Right lobe of liver (tissue), 6 donors: ENCODE measurements at places on chromosomes 12 and 14. TPM values are rescaled to one million over a fixed set of nuclear protein-coding genes. Genes with fewer than 3 reads are reported as not detected.

The ADGRD1 gene
- 4.7 TPM for total RNA-seq

The KRT83 gene
- total RNA-seq = not detected

- no peak overlapping the region for H3K4me3 ChIP-seq
- no peak for DNase-seq
- H3K27me3 ChIP-seq = no peaks in the 10 kb centered on the region
- no peaks in the 10 kb centered on the region for H3K36me3 ChIP-seq
- H3K27ac ChIP-seq = no peak overlapping the region
- peaks cover 28% of the 10 kb centered on the region for H3K4me1 ChIP-seq
These were observed 35.2 kb upstream of the DCD start for GRCh38 chr12:54683398-54683797.

- DNase-seq = no peak
- no peaks in the 10 kb centered on the region for H3K27me3 ChIP-seq
- H3K27ac ChIP-seq = no peak overlapping the region
- H3K4me1 ChIP-seq = no peaks in the 10 kb centered on the region
- H3K36me3 ChIP-seq = no peaks in the 10 kb centered on the region
- no peak overlapping the region for H3K4me3 ChIP-seq
These were observed 1013.6 kb downstream of the FLRT2 start for GRCh38 chr14:86543521-86543920.

DNA sequence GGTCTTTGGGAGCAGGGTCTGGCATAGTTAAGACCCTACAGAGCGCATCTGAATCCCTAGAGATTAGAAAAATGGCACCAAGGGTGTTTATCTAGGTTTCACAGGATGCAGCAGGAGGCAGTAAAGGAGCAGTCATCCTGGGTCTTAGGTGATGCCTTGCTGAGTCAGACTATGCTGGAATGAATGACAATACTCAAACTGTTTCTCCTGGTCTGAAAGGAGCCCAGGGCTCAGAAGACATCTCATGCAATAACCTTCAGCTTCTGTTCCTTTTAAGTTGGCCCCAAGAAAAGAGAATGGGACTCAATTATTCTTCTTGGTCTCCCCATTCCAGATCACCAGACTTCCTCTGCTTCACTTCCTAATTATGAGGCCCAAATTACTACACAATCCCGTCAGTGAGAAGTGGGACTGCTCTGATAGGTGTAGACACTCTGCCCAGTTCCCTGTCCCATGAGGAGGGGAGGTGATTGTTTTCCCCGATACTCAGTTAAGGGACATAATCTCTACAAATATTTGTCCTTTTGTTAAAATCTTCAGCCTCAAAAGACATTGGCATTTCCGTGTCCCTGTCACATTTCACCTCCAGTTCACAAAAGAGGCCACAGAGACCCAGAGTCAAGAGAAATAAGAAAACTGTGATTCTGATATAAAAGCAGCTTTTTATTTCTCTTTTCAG, 14.8 kb upstream of the APOF start:
- no peaks in the 10 kb centered on the region for H3K4me1 ChIP-seq
- no peak for DNase-seq
- no peak overlapping the region for H3K27ac ChIP-seq

The PRB2 gene
- not detected for total RNA-seq

- no peaks in the 10 kb centered on the region for H3K36me3 ChIP-seq
- no peaks in the 10 kb centered on the region for H3K4me1 ChIP-seq
- no peaks in the 10 kb centered on the region for H3K27me3 ChIP-seq
- H3K27ac ChIP-seq = no peak overlapping the region
These were observed 99.6 kb downstream of the DYRK2 start for GRCh38 chr12:67747869-67748742.

The TMEM119 gene
- total RNA-seq = 0.12 TPM

DNA sequence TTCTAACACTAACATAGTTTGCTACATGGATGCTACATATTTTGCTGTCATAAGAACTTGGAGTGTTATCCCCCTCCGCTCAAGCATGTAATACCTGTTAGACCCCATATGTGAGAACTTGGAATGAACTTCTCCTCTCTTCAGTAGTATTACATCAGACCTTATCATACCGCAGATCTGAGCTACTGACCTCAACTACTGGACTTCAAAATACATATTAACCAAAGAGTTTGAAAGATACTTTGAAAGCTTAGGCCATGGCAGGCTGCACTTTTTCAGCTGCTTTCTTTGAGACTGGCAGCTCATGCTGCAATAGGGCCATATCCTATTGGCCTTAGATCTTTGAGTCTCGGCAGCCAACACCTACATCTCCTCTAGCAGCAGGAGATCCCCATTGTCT, 74.8 kb downstream of the EEA1 start:
- H3K27me3 ChIP-seq = no peaks in the 10 kb centered on the region
- no peak overlapping the region for H3K4me3 ChIP-seq
- DNase-seq = no peak
- H3K36me3 ChIP-seq = no peaks in the 10 kb centered on the region
- no peaks in the 10 kb centered on the region for H3K4me1 ChIP-seq

The LUM gene
- total RNA-seq = 7.9 TPM

DNA sequence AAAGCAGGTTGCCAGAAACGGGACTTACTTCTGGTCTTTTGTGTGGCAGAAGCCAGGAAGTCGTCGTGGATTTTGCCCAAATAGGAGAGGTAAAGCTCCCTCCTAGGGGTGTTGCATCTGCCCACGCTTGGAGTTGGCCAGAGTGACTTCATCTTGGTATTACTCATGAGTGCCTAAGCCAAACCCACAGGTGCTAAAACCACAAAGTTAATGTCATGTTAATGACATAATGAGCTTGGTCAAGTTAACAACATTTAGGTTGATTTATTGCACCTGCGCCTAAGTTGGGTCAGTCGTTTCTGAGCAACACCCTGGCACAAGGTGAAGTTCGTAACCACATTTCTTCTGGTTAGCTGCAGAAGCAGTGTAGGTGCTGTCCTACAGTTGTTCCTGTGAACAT, 225.2 kb downstream of the FUT8 start:
- H3K36me3 ChIP-seq = no peaks in the 10 kb centered on the region
- no peak for DNase-seq
- H3K27ac ChIP-seq = no peak overlapping the region
- H3K27me3 ChIP-seq = no peaks in the 10 kb centered on the region

- H3K4me3 ChIP-seq = no peak overlapping the region
- no peaks in the 10 kb centered on the region for H3K36me3 ChIP-seq
- H3K27me3 ChIP-seq = no peaks in the 10 kb centered on the region
- no peak overlapping the region for H3K27ac ChIP-seq
- DNase-seq = no peak
- H3K4me1 ChIP-seq = no peaks in the 10 kb centered on the region
These were observed 209.2 kb downstream of the C12orf75 start for GRCh38 chr12:105539735-105540134.

DNA sequence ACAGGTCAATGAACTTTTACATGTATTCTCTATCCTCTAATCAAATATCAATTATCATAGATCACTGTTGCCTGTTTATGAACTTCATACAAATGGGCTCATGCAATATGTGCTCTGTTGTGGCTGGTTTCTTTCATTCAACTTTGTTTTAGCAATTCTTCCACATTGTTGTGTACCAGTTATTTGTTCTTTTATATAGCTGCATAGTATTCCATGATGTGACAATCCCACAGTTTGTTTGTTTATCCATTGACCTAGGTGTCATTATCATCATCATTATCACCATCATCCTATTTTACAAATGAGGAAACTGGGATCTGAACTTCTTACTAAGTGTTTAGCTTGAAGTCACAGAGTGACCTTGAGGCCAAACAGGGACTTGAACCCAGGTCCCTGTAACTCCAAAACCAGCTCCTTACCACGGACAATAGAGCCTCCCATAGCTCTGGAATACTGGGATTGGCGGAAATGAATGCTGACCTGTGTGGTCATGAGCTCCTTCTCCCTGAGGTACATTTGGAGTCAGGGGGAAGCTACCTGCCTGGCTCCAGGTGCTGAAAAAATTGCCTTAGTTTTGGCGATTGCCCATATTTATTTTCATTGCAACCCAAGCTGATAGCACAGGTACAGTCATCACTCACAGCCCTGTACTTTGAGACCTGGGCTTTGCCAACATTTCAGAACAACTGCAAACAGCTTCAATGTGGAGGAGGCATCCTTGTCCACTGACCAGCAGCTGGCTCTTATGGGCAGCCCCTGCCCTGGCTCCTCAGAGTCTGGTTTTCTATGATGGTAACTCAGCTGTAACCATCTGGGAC, 9.2 kb downstream of the ZFP36L1 start:
- H3K36me3 ChIP-seq = peaks cover 16% of the 10 kb centered on the region
- H3K27ac ChIP-seq = peak overlapping the region; percentile 96
- peaks cover 25% of the 10 kb centered on the region for H3K4me1 ChIP-seq
- H3K4me3 ChIP-seq = no peak overlapping the region
- no peaks in the 10 kb centered on the region for H3K27me3 ChIP-seq
- peak; percentile 84 for DNase-seq

DNA sequence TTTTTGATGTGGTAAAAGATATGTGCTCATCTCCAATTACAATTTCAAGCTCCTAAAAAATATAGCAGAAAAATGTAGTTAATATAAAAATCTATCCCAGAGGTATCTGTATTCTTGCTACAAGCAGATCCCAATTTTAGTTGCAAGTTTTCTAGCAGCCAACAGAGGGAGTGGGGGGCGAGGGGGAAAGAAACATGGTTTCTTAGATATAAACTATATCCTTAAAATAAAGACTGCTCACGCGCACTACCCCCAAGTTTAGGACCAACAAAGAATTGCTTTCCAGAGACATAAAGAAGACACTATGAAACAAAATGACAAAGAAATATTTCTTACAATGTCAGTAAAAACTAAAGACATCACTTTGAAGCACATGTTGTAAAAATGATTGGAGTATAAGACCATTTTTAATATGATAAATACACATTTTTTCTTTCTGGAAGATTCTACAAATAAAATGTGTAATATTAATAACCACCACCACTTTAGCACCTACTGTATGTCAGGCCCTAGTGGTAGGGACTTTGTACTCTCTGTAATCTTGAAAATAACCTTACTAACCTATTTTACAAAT, 5.4 kb downstream of the MAGOHB start:
- H3K36me3 ChIP-seq = peaks cover 27% of the 10 kb centered on the region
- H3K27ac ChIP-seq = no peak overlapping the region
- H3K4me3 ChIP-seq = no peak overlapping the region
- DNase-seq = no peak

- no peaks in the 10 kb centered on the region for H3K27me3 ChIP-seq
- no peak overlapping the region for H3K4me3 ChIP-seq
- H3K4me1 ChIP-seq = no peaks in the 10 kb centered on the region
- no peaks in the 10 kb centered on the region for H3K36me3 ChIP-seq
- no peak overlapping the region for H3K27ac ChIP-seq
These were observed 173.4 kb downstream of the BMP4 start for GRCh38 chr14:53783256-53783655.

DNA sequence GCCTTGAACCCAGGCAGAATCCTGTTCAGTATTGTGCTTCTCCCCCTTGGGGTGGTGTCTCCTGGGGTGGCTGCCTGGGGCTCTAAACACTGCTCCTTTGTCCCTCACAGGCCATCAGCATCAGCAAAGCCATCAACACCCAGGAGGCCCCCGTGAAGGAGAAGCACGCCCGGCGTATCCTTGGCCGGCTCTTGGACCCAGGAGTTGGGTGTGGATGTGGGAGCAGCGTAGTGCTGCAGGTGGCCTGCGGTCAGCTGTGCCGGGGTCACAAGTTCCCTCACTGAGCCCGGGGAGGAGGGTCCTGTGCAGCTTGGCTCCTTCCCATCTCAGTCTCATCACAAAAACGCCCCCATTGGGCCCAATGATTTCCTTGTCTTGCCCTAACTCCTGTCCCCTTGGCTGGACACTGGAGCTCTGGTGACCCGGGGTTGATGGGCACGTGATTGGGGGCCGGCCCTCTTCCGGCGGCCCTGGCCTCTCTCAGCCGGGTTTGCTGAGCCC, 12.7 kb downstream of the HIP1R start:
- no peak for DNase-seq
- H3K36me3 ChIP-seq = no peaks in the 10 kb centered on the region
- H3K27me3 ChIP-seq = no peaks in the 10 kb centered on the region
- no peak overlapping the region for H3K27ac ChIP-seq
- H3K4me3 ChIP-seq = no peak overlapping the region

GRCh38 chr12:28799348-28799747, 349.7 kb upstream of the FAR2 start:
- no peak for DNase-seq
- no peaks in the 10 kb centered on the region for H3K36me3 ChIP-seq
- no peaks in the 10 kb centered on the region for H3K4me1 ChIP-seq
- no peak overlapping the region for H3K4me3 ChIP-seq

The TROAP gene
- 2.5 TPM for total RNA-seq

GRCh38 chr14:71625175-71625574, 307.1 kb upstream of the RGS6 start:
- H3K4me1 ChIP-seq = no peaks in the 10 kb centered on the region
- no peak for DNase-seq
- H3K36me3 ChIP-seq = no peaks in the 10 kb centered on the region
- no peak overlapping the region for H3K27ac ChIP-seq
- H3K27me3 ChIP-seq = no peaks in the 10 kb centered on the region

The AP5M1 gene
- total RNA-seq = 22.4 TPM

GRCh38 chr12:109573914-109574244, 285 bp downstream of the MVK start:
- peaks cover 4% of the 10 kb centered on the region for H3K36me3 ChIP-seq
- DNase-seq = no peak
- H3K27ac ChIP-seq = peak overlapping the region; percentile 59

The ADAM21 gene
- total RNA-seq = not detected

- H3K4me1 ChIP-seq = no peaks in the 10 kb centered on the region
- H3K4me3 ChIP-seq = no peak overlapping the region
- no peak overlapping the region for H3K27ac ChIP-seq
- H3K27me3 ChIP-seq = no peaks in the 10 kb centered on the region
These were observed 34.5 kb upstream of the PLEK2 start for GRCh38 chr14:67446371-67447032.

DNA sequence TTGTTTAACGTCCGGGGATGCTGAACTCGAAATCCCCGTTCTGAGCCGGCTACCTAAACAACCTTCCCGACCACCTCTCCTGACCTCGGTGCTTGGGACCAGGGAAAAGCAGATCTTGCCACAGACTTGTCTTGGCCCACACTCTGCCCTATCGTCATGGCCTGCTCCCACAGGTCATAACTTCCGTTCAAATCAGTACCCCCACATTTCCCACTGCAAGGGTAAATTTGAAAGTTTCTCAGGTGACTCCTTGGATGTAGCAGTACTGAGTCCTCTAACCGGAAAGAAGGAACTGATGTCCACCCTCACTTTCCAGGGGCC, 612 bp upstream of the RBM23 start:
- no peaks in the 10 kb centered on the region for H3K4me1 ChIP-seq
- H3K27ac ChIP-seq = peak overlapping the region; percentile 41
- H3K36me3 ChIP-seq = peaks cover 9% of the 10 kb centered on the region
- no peaks in the 10 kb centered on the region for H3K27me3 ChIP-seq

GRCh38 chr12:85695097-85695715, 141.0 kb downstream of the RASSF9 start:
- no peak overlapping the region for H3K27ac ChIP-seq
- H3K4me1 ChIP-seq = no peaks in the 10 kb centered on the region
- H3K4me3 ChIP-seq = no peak overlapping the region
- H3K27me3 ChIP-seq = no peaks in the 10 kb centered on the region
- no peaks in the 10 kb centered on the region for H3K36me3 ChIP-seq

The IAPP gene
- not detected for total RNA-seq

- DNase-seq = no peak
- no peak overlapping the region for H3K4me3 ChIP-seq
- no peaks in the 10 kb centered on the region for H3K4me1 ChIP-seq
- no peaks in the 10 kb centered on the region for H3K27me3 ChIP-seq
These were observed 233.6 kb downstream of the BCL11B start for GRCh38 chr14:99038431-99038820.

GRCh38 chr12:120358412-120359100, 10.4 kb downstream of the MSI1 start:
- no peaks in the 10 kb centered on the region for H3K36me3 ChIP-seq
- H3K4me3 ChIP-seq = no peak overlapping the region
- peak; percentile 40 for DNase-seq
- H3K27me3 ChIP-seq = no peaks in the 10 kb centered on the region
- no peaks in the 10 kb centered on the region for H3K4me1 ChIP-seq
